ENCODE measurements at places on chromosomes 7 and 10. TPM values are rescaled to one million over a fixed set of nuclear protein-coding genes. Genes with fewer than 3 reads are reported as not detected.
A peak's percentile ranks its signal among the peaks of the same experiment; 100 is the strongest.

- DNase-seq, result no peak
Observed at GRCh38 chr7:149006345-149006725, 22.0 kb downstream of the PDIA4 start.

DNA sequence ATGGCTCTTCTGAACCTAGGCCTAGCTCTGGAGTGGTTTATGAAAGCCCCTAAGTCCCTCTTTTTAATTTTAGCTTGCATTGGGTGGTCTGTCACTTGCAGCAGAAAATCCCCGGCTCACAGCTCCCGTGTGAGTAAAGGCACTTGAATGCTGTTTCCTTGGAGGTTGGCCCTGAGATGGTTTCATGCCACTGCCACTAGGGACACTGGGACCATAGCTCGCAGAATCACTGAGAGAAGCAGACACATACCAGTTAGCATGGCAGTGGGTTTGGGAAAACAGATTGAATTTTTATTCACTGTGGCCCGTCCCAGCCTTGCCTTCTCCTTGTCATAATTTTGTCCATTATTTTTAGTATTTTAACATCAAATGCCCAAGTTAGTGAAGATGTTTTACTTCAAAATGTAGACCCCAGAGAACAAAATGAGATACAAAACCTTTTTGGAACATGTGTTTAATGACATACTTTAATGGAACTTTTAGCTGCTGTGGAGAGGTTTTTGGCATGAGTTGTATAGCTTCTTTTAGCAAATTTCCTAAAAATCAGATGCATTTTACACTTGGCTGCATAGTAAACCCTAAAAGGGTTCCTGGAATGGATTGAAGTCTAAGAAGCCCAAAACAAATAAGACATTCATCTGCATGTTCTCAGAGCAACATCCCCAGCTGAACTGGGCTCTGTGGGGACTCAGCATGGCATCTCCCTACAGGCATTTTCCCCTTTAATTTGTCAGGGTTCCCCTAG is 259.7 kb upstream of the PITRM1 start:
- peak; percentile 6 for DNase-seq

- DNase-seq, result no peak
Observed at GRCh38 chr10:49289480-49289879, 9.5 kb upstream of the C10orf71 start.

DNA sequence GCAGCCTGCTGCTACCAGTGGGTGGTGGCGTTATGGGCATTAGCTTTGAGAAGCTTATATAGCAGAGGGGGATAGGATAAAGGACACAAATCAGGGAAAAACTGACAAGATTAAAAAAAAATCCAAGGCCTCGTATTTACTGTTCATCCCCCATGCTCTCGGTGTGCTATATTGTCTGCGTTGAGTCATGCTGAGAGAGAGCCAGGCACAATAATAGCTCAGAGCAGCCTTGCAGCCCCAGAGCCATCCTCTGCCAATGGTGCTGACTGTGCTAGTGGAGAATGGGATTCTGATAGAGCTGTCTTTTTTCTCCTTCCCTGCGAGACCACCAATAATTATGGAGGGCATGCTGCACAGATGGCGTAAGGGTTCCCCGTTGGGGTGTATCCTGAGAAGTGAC is 51.7 kb upstream of the FZD1 start:
- DNase-seq, result no peak

- DNase-seq, result no peak
Observed at GRCh38 chr7:2524808-2525657, 5.5 kb downstream of the LFNG start.

DNA sequence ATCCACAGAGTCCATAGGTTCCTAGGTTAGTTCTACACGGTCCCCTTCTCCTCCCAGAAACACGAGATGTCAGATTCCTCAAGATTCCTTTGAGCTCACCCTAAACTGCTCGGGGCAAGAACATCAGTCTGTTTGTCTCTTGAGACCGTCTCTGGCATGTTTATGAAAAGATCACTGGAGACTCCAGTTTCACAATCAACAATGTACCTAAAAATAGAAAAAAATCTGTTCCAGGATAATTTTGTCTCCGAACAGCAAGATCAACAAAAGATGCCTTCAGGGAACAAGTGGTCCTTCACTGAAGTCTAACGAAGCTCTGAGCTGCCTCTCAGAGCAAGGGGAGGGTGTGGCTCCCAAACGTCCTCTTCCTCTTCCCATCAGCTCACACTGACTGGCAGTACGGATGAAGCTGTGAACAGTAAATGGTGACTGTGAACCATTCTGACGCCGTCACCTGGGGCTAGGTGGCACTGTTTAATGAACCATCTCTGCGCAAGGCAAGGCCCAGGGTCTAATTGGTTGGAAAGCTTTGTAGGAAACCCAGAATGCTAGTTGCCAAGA is 156.2 kb upstream of the LYZL1 start:
- peak; percentile 36 for DNase-seq

CYP3A5 gene
- not detected for total RNA-seq

NKX2-3 gene
- not detected for total RNA-seq

CNPY1 gene
- total RNA-seq, result not detected

RARRES2 gene
- 5.0 TPM for total RNA-seq
